Fibroblast of skin of scalp (primary cell): ENCODE measurements at places on chromosomes 16 and 17.

DNA sequence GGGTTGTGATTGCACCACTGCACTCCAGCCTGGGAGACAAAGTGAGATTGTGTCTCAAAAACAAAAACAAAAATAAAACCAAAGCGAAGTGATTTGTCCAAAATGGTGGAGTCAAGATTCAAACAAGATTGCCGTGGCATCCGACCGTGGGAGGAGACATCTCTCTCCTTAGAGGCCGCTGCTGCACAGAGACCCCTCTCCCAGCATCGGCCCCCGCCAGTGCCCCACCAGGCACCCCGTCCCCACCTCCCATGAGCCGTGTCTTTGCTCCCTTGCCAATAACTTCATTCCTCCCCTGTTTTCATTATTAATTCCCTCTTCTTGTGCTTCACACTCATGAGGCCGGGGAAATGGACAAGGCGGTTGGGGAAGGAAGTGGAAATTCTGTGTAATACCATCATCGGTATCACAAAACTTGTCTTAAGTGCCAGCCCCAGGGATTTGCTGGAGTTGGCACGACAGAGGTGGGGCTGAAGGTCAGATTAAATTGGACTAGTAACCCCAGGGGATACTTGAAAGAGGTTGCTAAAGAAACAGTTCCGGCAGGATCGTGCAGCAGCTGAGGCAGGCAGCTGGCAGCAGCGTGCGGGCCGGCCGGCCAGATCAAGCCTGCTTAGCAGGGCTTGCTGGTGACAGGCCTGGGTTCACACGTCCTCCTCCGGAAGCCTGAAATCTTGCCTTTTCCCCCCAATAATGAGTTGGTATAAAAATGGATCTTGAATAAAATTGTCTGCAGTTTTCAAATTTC lies 66.8 kb downstream of the RTN4RL1 start:
- no peak for DNase-seq

DNA sequence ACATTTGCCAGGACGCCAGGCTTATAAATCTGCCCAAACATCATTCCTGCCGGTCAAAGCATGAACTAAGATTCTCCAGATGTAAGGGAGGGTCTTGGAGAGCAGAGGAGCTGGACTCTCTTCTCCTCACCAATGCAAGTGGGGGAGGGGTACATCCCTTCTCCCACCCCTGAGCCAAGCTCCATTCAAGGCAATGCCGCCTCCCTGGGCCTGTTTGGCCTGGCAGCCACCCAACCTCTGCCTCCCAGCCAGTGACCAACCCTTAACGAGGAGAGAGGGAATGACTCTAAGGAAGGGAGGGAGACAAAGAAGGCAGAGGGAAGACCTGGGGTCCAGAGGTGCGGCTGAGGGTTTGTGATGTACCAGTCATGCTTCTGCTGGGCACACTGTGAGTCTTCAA lies 13.8 kb downstream of the C17orf50 start:
- DNase-seq, result peak; percentile 68

GRCh38 chr16:2518823-2519710 lies 1.1 kb upstream of the AMDHD2 start:
- no peak for DNase-seq

GRCh38 chr17:9668517-9668916 lies 23.2 kb downstream of the USP43 start:
- peak; percentile 39 for DNase-seq

GRCh38 chr17:16013943-16014407 lies 14.4 kb downstream of the TTC19 start:
- peak; percentile 72 for DNase-seq
